Temporal lobe (tissue), 4 donors: ENCODE measurements at places on chromosomes 3 and 15. TPM values are rescaled to one million over a fixed set of nuclear protein-coding genes. Genes with fewer than 3 reads are reported as not detected.

Gene GOLGA6L2
- total RNA-seq, result not detected

Gene TBCCD1
- 20.2 TPM for total RNA-seq

Gene COLQ
- total RNA-seq, result 1.7 TPM

Gene FBXL22
- 0.74 TPM for total RNA-seq

Gene AHSG
- not detected for total RNA-seq
